ENCODE measurements at places on chromosomes 2 and 18.
A peak's percentile ranks its signal among the peaks of the same experiment; 100 is the strongest.

GRCh38 chr2:60353863-60354262 is 199.6 kb downstream of the BCL11A start:
- no peak for DNase-seq

GRCh38 chr2:193808877-193809276 is 1614.1 kb upstream of the TMEFF2 start:
- no peak for DNase-seq

DNA sequence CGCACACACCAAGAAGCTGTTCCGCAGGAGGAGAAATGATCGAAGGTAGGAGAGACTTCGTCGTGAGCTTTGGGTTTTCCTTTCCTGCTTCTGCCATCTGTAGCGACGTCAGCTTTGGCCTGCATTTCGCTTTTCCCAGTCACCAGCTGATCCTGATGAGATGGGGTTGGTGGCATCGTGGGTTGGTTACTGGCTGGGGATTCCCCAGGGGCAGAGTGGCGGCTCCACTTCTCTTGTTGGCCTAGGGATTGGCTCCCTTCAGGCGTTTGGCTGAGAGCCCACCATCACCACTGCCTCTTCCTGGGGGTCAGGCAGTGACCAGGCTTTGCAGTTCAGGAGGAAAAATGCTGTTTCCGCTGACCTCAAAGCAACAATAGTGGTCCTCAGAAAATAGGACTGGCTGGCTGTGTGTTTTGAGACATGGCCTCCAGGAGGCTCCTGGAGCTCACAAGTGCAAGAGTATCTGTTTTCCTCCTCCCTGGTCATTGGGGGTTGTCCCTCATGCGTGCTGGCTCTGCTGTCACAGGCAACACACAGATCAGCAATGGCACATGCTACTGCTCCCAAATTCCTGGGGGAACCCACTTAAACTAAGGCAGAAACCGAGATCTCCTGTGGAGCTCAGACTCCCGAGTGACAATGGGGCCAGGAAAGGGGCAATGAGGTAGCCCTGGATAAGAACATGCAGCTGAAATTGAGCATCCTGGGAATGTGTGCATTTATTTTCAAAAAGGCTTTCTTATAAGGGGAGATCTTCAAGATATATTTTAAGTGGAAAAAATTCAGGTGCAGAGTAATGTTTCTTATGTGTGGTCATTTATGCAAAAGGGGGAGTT is 173.0 kb downstream of the CTIF start:
- DNase-seq: no peak

GRCh38 chr2:169046440-169047151 is 15.5 kb upstream of the ABCB11 start:
- DNase-seq: no peak

DNA sequence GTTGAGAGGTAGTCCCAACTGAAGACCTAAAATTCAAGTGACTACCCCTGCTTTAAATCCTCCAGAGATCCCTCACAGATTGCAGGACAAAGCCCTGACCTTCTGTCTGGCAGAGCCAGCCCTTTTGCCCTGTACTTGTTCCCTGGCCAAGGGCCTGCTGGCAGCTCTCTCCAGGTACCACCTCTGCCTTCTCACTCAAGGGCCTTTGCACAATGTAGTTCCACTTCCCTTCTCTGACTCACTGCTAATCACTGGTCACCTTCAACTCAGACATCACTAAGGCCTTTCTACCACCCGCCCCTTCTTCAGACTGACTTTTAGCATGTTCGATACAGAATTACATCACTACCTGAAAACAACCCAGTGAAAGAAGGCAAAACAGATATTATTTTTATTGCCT is 411.0 kb downstream of the TMEM182 start:
- no peak for DNase-seq

- no peak for DNase-seq
These were observed 173.4 kb upstream of the TRIB2 start for GRCh38 chr2:12543076-12543977.

GRCh38 chr2:76008001-76008702 is 297.4 kb upstream of the GCFC2 start:
- DNase-seq: no peak

- no peak for DNase-seq
These were observed 120.9 kb upstream of the NFATC1 start for GRCh38 chr18:79274823-79275222.

GRCh38 chr2:207867905-207868304 is 98.2 kb upstream of the FZD5 start:
- no peak for DNase-seq

DNA sequence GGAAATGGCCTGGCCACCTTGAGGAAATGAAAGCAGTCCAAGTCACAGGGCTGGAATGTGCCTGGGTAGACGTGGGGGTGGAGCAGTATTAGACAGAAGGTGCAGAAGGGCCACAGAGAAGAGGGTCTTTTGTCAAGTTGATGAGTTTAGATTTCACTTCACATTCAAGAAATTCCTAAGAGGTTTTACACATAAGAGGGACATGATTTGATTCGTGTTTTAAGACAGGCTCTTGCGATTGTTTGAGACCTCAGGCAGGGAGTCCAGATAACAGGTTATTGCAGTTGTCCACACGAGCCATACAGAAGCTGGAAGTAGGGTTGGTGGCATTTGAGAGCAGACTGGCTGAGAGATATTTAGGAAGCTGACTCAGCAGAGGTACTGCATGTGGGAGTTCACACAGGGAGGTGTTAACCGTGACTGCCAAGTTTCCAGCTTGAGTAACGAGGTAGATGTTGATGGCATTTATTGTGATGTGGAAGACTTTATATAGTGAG is 64.6 kb downstream of the NEB start:
- no peak for DNase-seq

DNA sequence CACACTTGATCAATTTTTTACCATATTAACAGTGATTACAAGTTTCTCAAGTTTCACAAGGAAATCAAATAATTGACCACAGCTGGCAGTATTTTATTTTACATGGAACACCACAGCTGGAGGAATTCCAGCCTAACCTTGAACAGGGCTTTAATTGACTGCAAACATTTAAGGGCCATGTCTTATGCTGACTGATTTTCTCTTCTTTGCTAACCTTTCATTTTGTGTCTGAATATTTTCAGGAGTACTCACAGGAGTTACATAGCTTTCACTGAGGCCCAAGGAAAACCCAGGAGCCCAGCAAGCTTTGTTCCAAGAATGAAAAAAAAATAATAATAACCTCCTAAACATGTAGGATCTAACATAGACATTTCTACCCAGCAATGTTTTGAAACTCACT is 49.6 kb downstream of the FRZB start:
- DNase-seq: no peak

DNA sequence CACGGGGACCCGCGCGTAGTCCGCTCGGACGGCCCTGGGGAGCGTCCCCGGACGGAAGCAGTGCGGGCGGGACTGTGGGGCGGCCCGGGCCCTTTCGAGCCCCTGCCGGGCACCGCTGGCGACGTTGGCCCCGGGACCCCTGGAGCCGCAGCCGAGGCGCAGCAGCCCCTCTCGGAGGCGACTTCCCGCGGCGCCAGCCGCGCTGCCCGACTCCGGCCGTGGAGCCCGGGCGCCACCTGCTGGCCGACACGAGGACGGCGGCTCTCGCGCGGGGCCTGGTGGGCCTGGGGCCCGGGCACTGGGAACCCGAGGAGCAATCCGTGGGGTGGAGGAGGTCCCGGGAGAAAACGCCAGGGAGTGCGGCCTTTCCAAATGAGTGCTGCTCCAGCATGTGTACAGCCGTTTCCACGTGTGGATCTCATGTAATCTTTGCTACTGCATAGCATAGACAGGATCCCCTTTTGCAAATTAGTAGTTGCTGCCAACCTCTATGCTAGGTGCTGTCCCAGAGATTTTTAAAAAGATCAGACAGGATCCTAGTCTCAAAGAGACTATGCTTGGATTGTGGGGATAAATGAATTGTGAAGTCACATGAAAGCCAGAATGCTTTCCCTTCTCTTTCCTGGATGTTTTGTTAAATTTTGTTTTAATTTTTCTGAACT is 4.0 kb downstream of the ID2 start:
- peak; percentile 90 for DNase-seq

GRCh38 chr18:37654034-37654433 is 88.4 kb upstream of the CELF4 start:
- peak; percentile 1 for DNase-seq

DNA sequence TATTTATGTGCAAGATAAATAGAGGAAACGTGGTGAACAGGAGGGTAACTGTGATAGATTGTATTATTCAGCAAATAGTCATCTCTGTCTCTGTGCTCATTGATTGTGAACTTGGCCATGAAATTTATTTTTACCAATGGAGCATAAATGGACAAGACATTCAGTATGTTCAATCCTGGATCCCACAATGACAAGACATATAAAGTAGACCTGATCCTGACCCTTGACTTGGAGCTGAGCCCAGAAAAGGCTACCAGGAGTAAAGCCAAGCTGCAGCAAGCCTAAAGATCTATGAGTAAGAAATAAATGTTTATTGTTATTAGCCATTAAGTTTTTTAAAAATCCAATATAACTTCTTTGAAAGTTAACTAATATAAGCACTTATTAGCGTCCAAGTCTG is 531.2 kb downstream of the PIK3C3 start:
- no peak for DNase-seq

DNA sequence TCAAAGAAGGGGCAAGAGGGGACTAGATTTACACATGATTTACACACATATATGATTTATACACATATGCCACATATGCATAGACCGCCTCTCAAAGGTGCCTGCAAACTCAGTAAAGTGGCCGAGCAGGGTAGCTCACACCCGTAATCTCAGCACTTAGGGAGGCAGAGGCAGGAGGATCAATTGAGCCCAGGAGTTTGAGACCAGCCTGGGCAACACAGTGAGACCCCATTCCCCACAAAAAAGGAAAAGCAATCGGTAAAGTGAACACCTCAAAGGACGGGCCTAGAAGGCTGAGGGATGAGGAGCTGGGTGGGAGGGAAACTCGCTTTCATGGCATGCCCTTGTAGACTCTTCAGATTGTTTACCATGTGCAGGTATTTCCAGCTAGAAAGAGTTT is 5.1 kb downstream of the ANKRD39 start:
- no peak for DNase-seq

GRCh38 chr2:120320318-120320851 is 25.6 kb upstream of the INHBB start:
- no peak for DNase-seq

DNA sequence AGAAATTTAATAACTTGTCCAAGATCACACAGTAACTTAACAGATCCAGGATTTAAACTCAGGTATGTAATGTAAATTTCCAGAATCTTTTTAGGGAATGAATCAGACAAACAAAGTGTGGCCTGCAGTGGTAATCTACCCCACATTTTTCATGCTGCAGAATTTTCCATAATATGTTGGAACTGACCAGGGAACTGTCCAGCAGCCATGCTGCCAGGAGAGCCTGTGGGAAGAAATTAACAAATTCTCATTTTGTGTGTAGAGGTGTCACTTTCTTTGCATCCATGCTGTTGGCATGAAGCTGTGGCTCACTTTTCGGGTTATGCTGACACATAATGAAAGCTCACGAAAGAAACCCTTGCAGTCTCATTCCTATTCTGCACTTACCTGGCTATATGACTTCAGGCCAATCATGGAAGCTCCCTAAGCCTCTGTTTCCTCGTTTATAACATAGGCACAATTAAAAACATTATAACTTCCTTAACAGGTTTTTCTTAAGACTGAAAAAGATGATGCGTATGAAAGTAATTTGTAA is 54.7 kb downstream of the CDKL4 start:
- DNase-seq: no peak

DNA sequence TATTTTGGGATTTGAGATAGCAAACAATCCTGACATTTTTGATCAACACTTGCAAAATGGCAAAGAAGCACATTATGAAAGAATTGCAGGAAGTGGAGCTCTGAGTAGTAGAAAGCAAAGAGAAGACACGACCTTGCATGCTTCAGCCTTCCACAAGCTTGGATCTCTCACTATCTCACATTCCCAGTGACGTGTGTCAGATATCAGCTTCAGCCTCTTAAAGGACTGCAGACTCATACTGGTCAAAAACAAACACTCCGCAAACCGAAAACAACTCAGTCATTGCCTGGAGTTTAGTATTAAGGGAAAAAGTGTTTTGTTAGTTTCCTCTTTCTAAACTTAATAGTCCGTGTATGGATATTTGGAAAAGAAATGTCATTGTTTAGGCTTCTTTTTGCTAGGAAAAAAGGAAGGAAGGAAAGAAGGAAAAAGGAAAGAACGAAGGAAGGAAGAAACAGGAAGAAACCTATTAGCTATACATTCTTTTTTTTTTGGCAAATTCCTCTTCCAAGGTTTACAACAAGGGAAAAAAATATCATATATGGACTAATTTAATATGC is 32.6 kb upstream of the SLC40A1 start:
- peak; percentile 55 for DNase-seq

DNA sequence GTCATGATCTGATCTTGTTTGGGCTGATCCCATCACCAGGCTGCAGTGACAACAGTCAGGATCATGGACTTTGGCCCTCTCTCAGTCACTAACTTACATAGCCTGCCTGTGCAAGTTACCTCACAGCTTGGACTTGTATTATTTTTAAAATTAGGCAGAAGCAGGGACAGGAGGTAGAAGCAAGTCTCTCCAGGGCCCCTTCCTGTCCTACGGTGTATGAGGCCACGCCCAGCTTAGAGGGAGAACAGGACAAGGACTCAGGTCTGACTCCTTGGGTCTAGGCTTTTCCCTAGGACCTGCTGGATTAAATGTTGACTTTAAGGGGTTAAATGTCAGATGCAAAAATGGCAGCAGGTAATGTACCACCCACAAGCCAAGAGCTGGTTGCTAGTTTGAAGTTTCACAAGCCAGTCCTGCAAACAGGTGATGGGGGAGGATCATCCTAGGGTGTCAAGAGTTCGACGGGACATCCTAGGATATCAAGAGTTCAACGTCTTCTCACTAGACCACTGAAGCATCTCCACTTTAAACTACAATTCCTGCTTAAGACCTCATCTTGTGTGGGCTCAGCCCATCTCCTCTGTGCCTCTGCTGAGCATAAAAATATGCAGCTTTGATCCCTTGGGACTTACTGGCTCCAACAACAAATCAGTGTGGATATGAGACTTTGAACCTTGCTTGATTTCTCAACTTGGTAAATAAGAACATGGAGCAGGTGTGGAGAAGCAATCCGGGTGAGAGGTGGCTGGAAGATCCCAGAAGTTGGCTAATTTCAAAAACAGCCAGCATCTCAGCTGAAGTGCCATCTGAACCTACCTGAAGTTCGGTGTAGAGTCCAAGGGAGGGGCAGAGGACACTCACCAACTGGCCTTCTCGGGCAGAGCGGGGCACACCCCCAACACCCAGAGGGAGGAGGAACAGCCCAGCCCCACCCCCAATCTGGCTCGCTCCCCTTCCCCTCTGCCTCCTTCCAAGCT is 39.5 kb downstream of the SFXN5 start:
- DNase-seq: no peak
